ENCODE measurements at places on chromosomes 7 and 10.

DNA sequence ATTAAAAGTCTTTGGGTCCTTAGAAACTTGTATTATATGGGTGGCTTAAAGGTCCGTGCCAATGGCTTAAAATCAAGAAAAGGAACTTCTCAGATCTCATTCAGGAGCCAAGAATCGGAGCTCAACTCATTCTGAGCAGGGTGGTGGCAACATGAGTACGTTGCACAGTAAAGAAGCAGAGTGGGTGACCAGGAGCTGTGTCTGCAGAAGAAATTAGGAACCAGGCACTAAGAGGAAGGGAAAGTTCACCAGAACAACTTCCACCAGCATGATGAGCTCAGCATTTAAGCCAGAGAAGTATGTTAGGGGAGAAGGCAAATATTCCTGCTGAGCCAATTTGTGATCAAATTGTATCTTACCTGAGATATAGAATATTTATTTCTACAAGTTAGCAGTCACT is 236.0 kb upstream of the NRP1 start:
- no peak for DNase-seq

- DNase-seq, result no peak
These were observed 48.4 kb upstream of the PLXDC2 start for GRCh38 chr10:19767876-19768275.

DNA sequence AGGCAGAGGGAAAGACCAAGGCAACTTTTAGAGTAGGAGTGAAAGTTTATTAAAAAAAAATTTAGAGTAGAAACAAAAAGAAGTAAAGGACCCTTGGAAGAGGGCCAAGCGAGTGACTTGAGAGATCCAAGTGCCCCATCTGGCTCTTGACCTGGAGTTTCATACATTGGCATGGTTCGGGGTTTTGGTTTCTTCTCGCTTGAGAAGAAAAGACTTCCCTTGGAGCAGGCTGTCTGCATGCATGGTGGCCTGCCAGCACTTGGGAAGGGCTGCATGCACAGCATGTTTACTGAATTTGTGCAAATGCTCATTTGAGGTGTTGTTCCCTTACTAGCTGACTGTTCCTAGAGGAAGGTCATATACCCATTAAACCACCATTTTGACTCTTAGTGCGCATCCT is 8.8 kb upstream of the ADO start:
- no peak for DNase-seq

DNA sequence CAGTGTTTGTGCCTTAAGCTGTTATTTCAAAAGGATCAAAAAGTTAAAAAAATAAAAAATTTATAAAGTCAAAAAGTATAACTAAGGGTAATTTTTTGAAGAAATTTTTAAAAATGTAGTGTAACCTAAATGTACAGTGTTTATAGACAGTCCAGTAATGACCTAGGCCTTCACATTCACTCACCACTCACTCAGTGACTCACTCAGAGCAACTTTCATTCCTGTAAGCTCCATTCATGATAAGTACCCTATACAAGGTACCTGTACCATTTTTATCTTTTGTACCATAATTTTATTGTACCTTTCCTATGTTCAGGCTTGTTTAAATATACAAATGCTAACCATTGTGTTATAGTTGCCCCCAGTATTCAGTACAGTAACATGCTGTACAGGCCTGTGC is 21.5 kb downstream of the DNAJC9 start:
- DNase-seq, result peak; percentile 25

GRCh38 chr7:16989811-16990413 is 108.1 kb upstream of the AGR3 start:
- DNase-seq, result peak; percentile 90

DNA sequence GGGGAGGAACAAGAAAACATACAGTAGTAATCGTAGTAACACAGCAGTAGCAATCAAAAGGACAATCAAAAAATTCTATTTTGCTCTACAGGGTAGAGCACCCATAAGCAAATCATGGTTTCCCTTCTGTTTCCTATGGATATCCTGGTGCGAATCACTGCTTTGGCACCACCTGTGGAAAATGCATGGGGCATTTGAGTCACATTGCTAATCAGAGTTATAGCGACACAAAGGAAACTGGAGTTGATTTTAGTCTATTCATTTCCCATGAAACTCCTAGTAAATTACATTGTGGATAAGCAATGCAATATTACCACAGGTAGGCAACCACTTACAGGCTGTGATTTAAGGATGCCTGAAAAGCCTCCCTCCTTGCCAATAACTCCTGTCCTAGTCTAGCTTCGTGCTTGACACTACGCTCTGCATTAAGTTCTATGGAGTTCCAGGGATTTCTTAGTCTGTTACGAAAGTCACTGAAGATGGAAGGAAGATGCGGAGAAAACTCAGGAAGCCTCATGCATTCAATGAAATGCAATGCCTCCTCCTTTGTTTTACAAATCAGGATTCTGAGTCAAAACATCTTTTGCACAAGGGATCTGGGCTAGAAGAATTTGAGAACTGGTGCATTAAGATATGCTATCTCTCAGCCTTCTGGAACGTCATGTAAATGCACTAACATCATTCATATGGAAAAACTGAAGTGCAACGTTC is 188.4 kb downstream of the DGKI start:
- no peak for DNase-seq

DNA sequence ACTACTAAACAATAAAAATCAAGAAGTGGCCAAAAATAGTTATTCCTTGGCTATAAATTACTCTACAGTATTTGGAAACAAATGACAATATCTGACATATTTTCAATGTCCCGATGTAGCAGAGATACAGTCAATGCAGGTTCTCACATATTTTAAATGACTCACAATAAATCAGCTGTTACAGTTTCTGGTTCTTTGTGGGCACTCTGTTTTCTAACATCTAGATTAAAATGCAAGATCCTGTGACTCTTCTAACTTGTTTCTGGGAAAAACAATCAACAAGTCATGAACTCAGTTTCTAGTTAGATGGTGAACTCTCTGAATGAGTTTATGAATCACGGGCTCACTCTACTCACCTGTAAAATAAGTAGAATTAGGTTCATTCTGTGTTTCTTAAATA is 849.6 kb upstream of the MBL2 start:
- no peak for DNase-seq

GRCh38 chr7:27203365-27203953 is 3.6 kb upstream of the HOXA13 start:
- DNase-seq, result no peak

DNA sequence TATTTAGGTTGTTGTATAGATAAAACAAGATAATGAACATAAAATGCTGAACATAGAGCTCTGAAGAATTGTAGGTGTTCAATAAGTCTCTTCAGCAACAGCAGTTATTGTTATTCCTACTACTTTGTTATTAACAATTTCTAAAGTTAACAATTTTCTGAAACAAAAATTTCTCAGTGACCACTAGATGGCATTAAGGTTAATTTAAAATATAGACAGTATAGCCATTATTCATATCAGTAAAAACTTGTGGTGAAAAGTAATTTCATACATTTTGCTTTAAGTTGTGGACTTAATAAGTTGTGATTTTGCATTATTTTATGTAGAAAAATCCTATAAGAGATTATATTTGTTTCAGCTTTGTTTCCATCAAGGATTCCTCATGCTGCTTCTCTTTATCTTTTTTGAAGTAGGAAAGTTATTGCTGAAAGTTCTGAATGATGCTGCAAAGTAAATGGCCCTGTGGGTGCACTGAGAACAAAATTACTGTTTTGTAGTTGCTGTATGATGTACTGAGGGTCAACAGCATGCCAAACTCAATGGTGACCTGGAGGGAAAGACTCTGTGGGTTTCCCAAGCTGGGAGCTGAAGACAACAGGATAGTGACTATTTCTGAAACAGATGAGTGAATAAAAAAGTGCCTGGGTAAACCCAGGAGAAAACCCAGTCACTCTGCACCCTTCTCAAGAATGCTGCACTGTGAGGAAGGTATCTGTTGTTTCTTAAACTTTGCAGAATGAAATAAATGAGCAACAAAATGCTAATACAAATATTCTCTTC is 253.6 kb downstream of the KIF20B start:
- DNase-seq, result peak; percentile 21

DNA sequence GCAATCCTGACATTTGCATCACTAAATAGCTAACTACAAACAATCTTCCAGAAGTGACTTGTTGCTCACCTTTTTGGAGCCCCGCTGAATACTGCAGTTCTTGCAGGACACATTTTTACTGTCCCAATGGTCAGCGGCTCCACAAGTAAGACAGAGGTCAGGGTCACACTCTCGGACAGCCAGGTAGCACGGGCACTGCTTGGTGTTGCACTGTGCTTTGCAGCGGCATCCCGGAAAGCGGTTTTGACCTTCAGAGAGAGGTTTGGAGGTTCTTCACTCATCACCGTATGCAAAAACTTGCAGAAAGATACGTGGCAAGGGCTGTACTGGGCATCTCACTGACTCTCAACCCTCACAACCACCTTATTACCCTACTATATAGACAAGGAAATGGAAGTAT is 70.2 kb downstream of the EZH2 start:
- DNase-seq, result no peak

DNA sequence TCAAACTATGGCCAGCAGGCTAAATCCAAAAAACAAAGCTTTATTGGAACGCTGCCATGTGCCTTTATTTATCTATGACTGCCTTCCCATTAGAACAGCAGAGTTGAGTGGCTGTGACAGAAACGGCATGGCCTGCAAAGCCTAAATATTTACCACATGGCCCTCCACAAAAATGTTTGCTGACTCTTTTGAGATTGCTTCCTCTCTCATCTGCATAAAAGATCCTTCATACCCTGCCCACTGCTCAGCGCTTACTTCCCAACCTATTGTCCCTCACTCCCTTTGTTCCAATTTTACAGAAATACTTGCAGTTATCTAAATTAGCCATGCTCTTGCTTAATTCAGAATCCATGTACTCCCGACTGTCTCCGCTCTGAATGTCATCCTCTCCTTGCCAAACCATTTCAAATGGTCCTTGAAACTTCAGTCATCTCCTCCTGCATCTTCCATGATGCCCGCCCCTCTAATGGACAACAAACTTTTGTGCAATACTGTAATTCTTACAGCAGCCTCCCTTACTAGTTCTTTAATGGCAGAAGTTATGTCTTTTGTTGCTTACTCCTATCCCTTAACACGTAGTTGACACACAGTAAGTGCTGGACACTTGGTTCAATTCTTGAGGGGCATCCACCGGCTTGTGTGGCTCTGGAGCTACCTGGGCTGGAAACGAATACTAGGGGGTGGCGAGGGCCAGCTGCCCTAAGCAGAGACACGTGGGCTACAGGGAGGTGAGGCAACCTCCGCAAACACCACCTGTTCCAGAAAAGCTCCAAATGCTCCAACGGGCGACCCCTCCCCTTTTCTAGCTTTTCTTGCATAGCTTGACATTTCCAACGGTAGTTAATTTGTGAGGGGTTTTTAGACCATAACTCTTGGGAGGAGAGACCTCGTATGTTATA is 832 bp downstream of the XRCC2 start:
- peak; percentile 25 for DNase-seq

GRCh38 chr10:17021656-17022465 is 107.8 kb downstream of the CUBN start:
- DNase-seq, result no peak

DNA sequence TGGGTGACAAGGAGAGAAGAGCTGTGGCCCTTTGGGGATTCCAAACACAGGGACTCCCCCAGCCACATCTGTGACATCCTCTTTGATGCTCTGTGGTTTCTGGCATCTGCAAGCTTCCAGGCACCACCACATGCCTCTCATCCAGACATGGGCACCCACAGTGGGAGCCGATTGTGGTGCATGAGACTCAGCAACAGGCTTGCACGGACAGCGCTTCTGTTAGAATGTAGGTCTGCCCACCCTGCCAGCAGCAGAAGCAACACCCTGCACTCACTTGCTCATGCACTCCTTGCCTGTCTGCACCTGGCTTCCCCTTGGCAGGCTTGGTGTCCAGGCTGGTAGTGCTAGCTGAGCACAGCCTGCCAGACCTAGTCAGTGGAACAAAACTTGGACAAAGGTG is 735.0 kb upstream of the ZWINT start:
- no peak for DNase-seq

DNA sequence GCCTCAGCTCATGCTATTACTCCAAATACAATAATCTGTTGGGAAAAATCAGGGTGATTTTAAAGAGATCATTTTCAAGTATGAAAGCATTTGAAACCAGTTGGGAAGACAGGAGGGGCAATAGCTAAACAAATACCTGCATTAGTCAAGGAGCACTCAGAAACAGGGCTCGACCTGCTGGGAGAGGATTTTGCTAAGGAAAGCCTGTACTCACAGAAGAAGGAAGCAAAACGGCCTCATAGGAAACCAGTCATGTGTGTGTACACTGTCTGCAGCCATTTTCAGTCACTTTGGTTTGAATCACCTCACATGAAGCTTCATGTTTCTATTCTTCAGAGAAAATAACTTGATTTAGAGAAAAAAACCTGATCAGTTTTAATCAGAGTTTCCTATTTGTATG is 38.6 kb downstream of the FZD1 start:
- DNase-seq, result no peak
